ENCODE measurements at places on chromosomes 3 and 15.

- DNase-seq: no peak
These were observed 71.8 kb upstream of the HACD2 start for GRCh38 chr3:123656691-123657090.

DNA sequence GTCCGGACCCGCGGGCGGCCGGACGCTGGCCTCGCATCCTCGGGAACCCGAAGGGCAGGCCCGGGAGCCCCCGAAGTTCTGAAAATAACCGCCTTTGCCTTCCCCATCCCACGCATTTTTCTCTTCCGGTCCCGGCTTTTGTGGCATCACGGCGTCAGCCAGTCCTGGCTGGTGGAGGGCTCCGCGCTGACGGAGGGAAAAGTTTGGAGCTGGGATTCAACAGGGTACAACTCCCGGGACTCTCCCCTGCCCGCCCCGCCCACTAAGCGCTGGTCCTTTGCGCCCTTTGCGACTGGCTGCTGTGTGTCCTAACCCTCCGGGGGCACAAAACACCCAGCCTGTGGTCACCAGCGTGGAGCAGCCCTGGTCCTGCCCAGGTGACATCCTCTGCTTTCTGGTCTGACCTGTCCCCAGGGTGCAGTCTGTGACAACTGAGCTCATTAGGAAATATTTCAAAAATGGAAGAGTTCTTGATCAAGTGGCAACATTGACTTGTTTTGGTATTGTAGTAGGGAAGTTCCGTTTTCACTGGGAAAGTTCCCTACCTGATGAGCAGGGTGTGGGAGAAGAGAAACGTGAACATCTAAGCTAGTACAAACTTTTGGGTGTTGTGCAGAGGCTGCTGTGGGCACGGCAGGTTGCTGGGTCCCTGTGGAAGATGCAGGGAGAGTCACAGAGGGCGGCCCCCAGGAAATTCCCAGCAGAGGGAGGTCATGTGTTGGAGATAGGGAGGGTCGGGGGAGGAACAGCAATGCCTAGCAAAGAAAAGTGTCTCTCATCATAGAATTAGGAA, 775 bp downstream of the ARNT2 start:
- DNase-seq: no peak

DNA sequence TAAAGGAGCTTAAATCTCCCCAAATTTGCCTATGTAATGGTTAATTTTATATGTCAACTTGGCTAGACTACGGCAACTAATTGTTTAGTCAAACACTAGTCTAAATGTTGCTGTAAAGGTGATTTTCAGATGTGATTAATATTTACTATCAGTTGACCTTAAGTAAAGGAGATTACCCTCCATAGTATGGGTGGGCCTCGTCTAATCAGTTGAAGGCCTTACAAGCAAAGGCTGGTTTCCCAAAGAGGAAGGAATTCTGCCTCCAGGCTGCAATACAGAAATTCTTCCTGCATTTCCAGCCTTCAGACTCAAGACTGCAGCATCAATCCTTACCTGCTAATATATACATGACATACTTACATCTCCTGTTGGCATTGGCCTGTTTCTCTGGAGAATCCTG, 23.6 kb downstream of the SLC12A8 start:
- no peak for DNase-seq

DNA sequence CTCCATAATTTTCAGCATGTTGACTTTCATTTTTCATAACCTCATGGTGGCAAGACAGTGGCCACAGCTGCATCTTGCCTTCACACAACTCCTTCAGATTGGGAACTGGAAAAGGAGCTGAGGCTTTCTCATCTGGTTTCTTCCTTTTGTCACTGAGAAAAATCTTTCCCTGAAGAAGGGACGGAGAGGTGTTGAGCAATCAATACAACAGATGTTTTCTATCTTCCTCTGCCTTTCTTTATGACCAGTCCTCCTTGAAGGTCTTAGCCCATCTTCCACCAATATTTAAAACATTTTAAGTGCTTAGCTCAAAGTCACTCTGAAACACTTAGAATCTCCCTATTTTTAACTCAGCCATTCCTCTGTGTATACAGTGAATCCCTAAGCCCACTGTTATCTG, 11.9 kb downstream of the ZNF660 start:
- DNase-seq: no peak

DNA sequence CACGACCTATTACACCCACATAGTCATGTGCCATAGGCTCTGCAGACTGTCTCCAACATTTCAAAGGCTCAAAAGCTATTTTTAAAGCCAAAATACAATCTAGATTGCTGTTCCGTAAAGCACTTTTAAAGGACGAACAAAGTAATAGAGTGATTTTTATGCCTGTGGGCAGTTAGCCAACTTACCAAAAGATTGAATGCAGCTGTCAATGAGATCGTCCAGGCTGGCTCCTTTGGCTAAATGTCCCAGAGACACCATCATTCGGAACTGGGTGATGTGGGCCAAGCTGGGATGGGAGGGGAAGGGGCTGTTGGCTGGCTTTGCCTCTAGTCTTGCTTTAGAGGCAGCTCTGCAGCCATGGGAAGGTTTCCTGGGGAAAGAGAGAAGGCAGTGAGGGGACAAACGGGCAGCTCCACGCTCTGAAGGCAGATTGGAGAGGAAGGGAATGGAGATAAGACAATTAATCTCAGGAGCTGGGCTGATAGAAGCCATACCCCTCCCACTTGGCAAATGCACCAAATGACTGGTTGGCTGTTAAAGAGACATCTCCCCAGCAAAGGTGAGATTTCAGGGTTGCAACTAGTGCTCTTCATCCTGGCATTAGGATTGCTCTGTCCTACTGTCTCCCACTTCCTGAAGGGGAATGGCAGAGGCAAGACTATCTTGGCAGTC, 4.8 kb downstream of the RASGRP1 start:
- DNase-seq: no peak

DNA sequence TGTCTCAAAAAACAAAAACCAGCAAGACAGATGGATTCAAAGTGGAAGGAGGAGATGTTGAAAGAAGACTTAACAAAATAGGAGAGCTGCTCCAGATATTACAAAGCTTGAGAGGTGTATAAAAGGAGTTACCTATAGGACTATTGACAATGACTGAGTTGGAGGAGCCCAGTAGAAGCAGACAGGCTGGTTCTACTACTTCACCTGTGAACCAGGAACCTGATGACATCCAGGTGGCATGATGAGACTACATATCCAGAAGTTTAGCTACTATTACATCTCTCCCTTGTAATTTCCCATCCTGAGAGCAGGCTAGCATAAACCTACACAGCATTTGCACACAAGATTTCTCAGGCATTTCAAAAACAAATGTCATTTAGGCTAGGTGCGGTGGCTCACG, 49.3 kb downstream of the CPEB1 start:
- DNase-seq: no peak

- DNase-seq: no peak
These were observed 3.9 kb downstream of the CHST2 start for GRCh38 chr3:143123353-143123984.

DNA sequence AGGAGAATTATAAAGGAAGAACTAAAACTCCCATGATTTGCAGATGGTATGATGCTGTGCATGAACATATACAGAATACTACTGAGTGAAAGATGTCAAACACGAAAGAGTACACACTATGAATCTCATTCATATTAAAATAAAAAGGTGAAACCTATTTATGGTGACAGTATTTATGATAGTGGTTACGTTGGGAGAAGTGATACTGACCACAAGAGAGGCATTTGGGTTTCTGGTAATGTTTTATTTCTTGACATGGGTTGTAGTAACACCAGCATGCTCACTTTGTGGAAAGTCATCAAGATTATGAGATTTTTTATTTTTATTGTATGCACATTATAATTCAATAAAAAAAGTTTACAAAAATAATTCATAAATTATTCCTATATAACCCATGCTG, 324.0 kb downstream of the GAP43 start:
- DNase-seq: no peak

GRCh38 chr3:142046320-142047020, 102.9 kb downstream of the TFDP2 start:
- DNase-seq: no peak

DNA sequence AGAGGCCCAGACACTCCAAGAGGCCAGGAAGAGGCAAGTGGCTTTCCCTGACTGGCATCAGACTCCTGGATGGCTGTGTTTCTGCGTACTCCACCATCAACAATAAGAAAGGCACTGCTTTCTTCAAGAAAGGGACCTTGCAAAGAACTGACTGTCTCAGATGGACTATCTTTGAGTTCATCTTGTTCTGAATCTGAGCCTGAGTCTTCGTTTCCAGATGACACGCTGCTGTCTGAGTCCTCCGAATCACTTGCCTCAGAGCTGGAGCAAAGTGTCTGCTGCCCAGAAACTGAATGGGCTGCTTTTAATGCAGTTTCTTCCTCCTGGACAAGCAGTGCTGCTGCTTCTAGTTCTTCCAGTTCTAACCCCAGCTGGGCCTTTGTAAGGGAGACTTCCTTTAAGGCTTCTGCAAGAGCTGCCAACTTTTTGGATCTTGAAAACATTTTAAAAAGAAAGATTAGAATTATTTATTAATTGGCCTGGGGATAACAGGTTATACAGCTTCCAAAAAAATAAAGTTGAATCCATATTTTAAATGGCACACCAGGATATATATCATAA, 97.8 kb downstream of the SHQ1 start:
- no peak for DNase-seq

GRCh38 chr3:140316868-140317400, 360.9 kb upstream of the TRIM42 start:
- no peak for DNase-seq

DNA sequence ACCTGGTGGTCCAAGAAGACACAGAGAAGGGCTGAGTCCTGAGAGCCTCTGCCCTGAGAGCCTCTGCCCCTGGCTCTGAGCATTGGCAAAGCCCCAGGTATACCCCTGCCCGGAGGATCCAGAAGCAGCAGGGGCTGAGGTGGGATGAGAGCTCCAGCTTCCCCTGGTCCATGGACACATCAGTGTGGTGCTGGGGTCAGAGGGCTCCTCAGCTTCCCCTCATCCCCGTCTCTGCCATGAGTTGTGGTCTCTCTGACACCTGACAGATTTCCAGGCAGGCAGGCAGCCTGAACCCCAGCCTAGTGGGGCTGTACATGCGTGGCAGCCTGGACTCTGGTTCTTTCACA, 3.5 kb upstream of the KLF15 start:
- peak; percentile 26 for DNase-seq

DNA sequence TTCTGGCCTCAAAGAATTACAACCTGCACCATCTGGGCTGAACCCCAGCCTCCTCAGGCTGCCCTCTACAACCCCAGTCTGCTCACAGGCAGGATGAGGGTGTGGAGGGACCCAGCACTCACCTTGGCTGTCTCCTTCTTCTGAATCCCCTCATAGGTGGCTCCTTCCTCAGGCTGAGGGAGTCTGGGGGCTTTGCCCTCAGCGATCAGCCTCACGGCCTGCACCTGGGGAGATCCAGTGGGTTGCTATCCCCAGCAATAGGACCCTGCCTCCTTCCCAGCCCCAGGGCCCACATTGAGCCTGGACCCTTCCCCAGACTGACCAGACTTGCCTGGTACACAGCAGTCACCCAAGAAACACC, 25.1 kb downstream of the ALDH1L1 start:
- no peak for DNase-seq

DNA sequence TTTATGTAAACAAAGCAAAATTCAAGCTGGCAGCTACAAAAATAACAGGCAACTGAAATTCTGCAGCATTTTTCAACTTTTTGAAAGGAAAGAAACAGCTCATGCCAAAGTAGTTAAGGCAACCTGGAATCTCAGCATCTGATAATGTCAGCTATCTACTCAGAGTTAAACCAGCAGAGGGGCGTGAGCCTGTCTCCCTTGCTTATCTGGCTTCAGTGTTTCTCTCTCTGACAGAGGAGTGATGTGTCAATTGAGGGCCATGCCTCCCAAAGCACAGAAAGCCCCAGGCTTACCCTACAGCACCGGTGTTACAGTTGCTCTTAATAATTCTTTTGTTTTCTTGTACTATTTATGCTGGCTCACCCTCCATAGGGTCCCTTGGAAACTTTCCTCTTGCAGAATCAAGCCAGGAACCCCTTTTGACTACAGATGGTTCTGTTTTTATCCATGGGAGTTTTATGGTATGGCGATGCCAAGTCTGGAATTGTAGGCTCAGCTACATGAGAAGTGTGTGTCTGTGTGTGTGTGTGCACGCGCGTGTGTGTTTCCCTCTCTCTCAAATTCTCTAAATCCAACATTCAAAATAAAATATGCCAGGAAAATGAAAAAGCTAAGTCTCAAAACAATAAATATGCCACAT, 7.3 kb downstream of the TMEM212 start:
- no peak for DNase-seq

DNA sequence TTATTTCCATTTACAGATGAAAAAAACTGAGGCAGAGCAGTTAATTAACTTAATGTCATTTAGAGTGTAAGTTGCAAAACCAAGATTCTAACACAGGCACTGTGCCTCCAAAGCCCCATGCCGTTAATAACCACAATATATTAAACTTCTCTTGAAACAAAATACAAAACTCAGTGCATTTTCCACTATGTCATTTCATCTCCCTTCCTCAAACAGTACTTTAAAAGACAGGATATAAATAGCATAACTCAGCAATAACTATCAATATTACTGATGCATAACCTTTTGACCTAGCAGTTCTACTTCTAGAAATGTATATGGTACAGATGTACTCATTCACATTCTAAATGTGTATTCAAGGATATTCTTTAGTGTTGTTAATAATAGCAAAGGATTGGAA, 5.1 kb upstream of the TASOR start:
- no peak for DNase-seq

DNA sequence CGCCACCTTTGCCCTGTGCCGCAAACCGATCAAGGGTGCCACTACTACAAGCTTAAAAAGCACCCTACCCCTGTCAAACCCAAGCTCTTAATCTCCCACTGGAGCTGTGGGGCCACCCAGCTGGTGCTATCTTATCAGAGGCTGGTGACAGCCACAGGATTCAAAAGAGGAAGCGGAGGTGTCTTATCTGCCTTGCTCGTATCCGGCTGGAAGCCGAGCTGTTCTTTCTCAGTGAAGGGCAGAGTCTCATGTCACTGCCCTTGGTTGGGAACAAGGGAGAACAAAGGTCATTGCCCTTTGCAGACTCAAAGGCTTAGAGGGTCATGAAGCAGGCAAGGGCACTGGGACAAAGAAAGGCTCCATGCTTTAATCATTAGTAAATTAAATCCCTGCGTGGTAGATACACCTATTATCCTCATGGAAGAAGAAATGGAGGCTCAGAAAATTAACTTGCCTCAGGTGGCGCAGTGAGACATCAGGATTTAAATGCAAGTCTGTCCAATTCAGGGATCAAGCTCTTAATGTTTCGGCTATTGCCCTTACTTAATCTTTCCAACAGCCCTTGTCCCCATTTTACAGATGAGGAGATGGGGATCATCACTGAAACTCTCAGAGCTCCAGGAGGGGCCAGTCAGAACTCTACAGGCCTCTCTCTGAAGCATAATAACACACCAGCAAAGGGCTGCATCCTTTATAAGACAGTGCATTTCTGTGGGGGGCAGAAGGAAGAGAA, 360.0 kb upstream of the PROK2 start:
- DNase-seq: no peak
